Mammary epithelial cell (primary cell): ENCODE measurements at places on chromosomes 3 and 15. TPM values are rescaled to one million over a fixed set of nuclear protein-coding genes. Genes with fewer than 3 reads are reported as not detected.

MUSTN1 gene
- total RNA-seq: 1.4 TPM in 1 of 2 replicates, not detected in the other

FSTL1 gene
- total RNA-seq: 161 TPM

FRG2C gene
- not detected for total RNA-seq

CAPN3 gene
- total RNA-seq: 2.8 TPM

XCR1 gene
- not detected for total RNA-seq

NEK10 gene
- total RNA-seq: 2.7 TPM

UROC1 gene
- not detected in 2 replicates for total RNA-seq

PSTPIP1 gene
- 0.67 TPM for total RNA-seq

CHRNA5 gene
- 2.2 TPM for total RNA-seq

AGBL1 gene
- not detected for total RNA-seq

ZNF80 gene
- not detected in 2 replicates for total RNA-seq

TRAK1 gene
- total RNA-seq: 67.2 TPM
